ENCODE measurements at places on chromosomes 5 and 9.

DNA sequence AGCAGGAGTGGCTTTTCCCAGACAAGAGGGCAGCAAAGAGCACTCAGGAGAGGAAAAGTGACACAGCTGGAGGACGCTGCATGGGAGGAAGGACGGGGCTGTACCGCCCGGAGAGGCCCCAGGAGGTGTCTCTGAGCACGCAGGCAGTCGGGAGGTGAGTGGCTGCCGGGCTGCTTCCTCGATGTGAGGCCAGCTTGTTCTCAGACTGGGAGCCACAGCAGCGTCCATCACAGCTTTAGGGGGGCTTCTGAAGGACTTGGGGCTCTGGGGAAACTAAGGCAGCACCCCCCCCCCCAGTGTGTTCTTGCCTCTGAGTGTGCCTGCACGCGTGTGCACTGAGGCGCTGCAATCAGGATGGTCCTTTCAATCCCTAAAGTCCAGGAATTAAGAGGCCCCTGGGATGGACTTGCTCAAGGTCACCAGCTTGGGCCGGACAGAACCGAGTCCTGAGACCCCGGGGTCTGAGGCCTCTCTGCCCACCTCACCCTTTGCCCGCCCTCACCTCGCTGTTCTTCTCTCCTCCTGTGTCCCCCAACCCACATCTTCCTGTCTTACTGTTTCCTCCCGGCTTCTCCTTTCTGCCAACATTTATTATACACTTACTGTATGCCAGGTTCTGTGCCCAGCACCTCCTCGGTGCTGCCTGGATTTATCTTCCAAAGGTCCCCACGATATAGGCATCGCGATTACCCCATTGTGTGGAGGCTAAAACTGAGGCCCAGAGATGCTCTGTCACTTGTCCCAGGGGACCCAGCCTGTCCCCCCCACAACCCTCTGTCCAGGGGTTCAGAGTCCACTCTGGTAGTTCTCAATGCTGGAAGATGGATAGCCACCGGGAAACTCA is 32.9 kb downstream of the FAM163B start:
- no peak for DNase-seq

DNA sequence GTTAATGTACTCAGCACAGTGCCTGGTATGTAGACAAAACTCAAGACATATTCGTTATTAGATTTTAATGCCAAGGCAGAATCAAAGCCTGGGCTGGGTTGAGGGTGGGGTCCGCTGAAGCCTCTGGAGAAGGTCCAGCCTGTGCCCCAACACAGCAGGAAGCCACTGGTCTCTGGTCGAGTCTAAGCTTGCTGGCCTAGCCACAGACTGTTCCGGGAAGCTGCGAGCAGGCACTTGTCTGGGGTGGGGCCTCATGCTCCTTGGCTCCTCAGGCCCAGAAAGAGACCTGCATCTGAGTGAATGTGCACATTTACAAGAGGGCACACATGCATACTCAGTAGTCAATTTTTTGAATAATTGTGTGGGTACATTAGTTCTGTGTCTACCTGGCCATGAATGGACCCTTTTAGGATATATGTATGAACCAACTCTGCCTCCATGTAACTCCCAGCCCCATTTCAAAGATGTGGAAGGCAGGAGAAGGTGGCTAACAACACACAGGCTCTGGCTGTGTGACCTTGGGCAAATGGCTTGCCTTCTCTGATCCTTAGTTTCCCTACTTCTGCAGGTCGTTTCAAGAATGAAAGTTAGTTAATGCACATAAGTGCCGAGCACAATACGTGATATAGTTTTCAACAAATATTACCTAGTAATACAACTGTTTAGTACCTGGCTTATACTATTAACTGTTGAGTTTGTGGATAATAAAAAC is 18.3 kb downstream of the FAT2 start:
- DNase-seq, result no peak

DNA sequence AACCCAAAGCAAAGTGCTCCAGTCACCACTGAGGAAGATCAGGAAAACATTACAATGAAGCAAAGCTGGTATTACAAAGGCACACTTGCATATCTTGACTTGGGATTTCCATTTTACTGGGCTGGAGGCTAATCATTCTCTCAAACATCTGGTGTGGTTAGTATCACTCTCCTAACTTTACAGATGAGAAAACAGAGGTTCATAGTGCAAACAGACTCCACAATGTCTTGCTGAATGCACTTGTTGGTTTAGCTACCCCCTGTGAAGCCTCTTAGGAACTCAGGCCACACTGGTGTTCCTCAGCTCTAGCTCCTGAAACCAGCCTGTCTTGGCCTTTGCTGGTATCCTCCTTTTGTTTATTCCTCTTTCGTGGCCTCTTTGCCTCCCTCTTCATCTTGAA is 29.5 kb upstream of the SMAD5 start:
- DNase-seq, result no peak

GRCh38 chr5:22850981-22851380 is 2.2 kb downstream of the CDH12 start:
- no peak for DNase-seq

GRCh38 chr9:5982317-5982716 is 33.1 kb downstream of the RANBP6 start:
- no peak for DNase-seq

GRCh38 chr9:4555236-4555635 is 65.0 kb downstream of the SLC1A1 start:
- no peak for DNase-seq

- DNase-seq, result no peak
Measured at GRCh38 chr9:78089111-78089510, 57.5 kb upstream of the GNAQ start.

DNA sequence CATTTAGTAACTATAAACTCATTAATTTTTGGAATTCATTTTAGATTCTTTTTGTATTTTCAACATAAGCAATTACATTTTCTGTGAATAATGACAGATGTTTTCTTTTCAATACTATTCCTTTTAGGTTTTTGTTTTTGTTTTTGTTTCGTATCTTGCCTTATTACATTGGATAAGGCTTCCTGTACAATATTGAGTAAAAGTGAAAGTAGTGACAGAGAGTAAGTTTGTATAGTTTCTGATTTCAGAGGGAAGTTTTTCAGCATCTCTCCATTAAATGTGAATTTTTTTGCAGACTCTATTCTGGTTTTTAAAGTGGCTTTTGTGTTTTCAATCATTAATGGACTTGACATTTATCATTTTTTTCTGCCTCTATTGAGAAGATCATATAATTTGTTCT is 12.8 kb upstream of the CAMK4 start:
- no peak for DNase-seq

GRCh38 chr9:72228282-72228681 is 79.0 kb downstream of the GDA start:
- DNase-seq, result no peak

- no peak for DNase-seq
Measured at GRCh38 chr5:124289130-124289529, 457.3 kb downstream of the ZNF608 start.

DNA sequence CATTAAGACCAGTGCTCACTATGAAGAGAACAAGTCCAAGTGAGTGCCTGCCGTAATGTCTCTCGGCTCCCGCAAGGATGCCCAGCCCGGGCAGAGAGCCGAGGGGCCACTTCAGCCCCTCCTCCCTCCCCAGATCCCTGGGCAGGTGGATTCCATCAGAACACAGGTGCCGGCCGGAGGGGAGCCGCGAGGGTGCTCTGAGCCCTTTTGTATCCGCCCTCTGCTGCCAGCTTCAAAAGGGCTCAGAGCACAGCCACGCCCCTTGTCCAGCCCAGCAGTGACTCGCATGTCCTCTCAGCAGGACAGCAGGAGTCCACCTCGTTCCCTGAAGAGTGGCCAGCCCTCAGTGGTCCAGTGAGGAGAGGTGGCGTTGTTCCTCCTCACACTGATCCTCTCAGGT is 43.9 kb downstream of the CYFIP2 start:
- DNase-seq, result no peak

- DNase-seq, result no peak
Measured at GRCh38 chr5:42811591-42812446, at the start of gene SELENOP. SELENOP (minus strand) TSS chr5:42811892; CDS start chr5:42808353, 3,539 bp downstream.

DNA sequence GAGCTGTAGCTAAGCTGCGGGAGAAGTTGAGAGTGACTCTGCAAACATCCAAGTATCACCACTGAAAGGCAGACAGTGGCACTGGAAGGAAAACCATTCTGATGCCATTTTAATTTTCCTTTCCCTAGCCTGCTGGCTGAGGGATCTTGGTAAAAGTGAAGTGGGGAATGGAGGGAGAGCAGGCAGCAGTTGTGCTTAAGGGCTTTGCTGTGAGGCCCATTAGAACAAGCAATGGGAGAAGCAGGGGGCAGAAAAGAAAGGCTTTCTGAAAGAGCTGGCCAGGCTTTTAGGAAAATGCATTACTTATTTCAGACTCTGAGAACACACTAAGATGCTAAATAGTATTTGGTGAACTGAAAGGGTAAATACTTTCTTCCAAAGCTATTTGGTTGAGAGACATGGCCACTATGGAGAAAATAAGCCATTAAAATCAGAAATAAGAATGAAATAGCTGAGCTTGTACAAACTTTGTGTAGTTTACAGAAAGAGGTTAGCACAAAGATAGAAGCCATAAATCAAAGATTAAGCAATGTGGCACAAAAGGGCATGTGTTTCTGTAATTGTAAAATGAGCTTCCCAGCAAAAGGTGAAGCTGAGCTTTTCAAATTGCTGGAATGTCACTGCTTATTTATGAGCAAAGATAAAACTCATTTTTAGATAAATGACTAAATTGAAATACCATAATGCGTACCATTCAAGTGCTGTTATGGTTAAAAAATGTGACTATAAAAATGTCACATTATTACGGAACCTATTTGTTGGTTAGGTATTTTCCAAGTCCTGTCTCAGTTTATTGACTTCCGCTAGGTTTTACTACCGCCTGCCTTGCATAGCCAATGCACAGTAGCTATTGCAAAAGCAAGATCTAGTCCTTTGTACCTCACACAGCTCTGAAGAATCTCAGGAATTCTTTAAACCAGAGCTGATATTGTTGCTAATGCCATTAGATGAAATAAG is 20.8 kb downstream of the SNCAIP start:
- DNase-seq, result no peak

GRCh38 chr5:134129411-134130238 is 15.1 kb downstream of the TCF7 start:
- DNase-seq, result peak; percentile 36

DNA sequence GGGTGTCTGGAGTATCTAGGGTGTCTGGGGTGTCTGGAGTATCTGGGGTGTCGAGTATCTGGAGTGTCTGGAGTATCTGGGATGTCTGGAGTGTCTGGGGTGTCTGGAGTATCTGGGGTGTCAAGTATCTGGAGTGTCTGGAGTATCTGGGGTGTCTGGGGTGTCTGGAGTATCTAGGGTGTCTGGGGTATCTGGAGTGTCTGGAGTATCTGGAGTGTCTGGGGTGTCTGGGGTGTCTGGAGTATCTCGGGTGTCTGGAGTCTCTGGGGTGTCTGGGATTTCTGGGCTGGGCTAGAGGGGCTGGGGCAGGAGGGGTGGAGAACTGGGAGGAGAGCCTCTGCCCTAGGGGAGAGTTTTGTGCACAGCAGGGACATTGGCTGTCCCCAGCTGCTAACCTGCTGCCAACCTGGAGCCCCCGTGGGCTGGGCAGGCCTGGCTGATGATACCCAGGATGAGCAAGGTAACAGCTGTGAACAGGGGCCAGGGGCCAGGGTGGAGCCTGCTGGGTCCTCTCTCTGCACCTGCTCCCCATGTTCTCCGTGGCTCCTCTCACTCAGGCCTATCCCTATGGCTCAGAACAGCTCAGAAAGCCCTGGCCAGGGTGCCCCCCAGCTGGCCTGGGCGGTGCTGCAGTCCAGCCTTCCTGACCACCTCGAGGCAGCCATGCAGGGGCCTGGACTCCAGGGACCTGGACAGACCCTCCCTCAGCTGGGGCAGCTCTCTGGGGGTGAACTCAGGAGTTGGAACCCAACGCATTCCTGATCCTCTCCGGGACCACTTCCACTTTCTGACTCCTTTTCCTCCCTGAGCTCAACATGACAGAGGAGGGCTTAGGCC is 29.9 kb downstream of the LHX3 start:
- DNase-seq, result no peak

- DNase-seq, result no peak
Measured at GRCh38 chr9:129664746-129665388, 580 bp upstream of the PRRX2 start.

GRCh38 chr5:2158767-2159166 is 276.0 kb upstream of the IRX4 start:
- DNase-seq, result no peak

- no peak for DNase-seq
Measured at GRCh38 chr5:5296051-5296450, 126.4 kb upstream of the ICE1 start.

DNA sequence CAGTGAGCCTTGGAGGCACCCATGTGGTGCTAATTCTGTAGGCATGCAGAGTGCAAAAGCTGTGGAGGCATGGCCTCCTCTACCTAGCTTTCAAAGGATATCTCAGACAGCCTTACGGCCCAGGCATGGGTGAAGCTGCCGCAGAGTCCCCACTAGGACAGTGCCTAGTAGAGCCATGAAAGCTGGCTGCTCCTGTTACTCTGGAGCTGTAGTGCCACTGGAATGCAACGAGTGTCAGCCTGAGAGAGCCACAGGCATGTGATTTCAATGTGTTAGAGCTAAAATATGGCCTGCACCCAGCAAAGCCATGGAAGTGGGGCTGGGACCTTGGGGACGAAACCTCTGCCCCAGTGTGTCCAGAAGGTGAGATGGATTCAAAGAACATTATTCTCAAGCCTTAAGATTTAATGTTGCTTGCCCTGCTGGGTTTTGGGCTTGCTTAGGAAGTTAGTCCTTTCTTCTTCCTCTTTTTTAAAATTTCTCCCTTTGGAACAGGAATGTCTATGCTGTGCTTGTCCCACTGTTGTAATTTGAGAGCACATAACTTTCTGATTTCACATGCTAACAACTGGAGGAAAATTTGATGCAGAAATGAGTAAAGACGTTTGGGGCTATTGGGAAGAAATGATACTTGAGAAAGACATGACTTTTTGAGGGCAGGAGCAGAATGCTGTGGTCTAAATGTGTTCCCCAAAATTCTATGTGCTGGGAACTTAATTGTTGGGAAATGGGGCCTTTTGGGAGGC is 298.4 kb downstream of the PSAT1 start:
- no peak for DNase-seq

All from stimulated activated naive CD4-positive, alpha-beta T cell (primary cell).